Caki2 (cell line): ENCODE measurements at places on chromosomes 5 and 9. TPM values are rescaled to one million over a fixed set of nuclear protein-coding genes. Genes with fewer than 3 reads are reported as not detected.

DNA sequence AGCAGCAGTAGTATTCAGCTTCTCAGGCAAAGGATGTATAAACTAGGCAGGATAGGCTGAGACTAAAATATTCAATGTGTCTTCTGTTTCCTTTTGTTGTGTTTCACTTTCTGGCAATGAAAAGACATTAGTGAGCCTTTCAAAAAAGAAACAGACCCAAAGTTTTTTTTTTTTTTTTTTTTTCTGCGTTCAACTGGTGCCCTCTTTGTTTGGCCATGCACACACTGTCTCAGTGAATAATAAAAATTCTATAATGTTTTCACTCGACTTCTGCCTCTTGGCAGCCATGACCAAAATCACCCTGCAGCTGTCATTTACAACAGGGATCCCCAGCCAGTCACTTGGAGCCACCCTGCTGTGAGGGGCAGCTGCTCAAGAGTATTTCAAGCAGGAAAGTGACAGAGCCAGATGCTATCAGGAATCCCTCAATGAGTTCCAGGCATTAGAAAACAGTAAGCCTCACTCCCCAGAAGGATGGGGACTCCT is 44.0 kb upstream of the MAN2A1 start:
- DNase-seq, result no peak

GRCh38 chr9:94904806-94905205 is 178.3 kb downstream of the AOPEP start:
- no peak for DNase-seq

GRCh38 chr9:38066197-38066913 is 2.7 kb downstream of the SHB start:
- DNase-seq, result peak; percentile 43

DNA sequence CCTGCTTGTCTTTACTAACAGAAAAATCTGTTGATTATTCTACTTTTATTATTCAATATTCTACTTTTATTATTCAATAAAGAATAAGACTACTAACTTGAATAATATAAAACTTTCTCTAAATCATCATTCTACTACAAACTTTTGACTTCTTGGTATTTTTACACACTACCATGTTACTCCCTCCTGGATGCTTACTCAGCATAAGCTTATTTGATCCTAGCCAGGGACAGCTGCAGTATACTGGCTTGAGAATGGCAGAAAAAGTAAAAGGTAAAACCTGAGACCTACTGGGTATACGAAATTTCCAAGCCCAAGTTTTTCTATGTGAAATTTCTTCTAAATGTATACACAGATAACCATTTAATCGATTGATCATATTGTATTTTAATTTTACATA is 26.1 kb downstream of the PGGT1B start:
- DNase-seq, result no peak

- DNase-seq, result peak; percentile 3
These were observed 17.4 kb downstream of the CDH9 start for GRCh38 chr5:27020973-27021372.

DNA sequence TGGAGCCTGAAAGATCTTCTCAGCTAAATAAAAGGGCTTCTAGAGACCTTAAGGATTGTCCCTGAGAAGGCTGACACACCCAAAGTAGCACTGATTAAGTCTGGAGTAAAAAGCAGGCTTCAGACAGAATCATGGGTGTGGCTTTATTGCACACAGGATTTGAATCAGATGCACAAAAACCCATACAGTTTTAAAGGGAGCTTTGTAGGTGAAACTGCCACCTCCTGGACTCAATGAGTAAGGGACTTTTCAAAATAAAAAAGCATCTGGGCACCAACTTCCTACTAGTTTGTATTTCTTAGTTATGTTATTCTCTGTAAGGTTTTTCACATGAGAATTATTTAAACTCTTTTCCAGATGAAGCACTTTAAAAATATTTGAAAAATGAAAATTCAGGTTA is 129.4 kb downstream of the EDIL3 start:
- DNase-seq, result no peak

Gene ADAMTS13
- 3.0 and 3.7 TPM in 2 replicates for total RNA-seq

DNA sequence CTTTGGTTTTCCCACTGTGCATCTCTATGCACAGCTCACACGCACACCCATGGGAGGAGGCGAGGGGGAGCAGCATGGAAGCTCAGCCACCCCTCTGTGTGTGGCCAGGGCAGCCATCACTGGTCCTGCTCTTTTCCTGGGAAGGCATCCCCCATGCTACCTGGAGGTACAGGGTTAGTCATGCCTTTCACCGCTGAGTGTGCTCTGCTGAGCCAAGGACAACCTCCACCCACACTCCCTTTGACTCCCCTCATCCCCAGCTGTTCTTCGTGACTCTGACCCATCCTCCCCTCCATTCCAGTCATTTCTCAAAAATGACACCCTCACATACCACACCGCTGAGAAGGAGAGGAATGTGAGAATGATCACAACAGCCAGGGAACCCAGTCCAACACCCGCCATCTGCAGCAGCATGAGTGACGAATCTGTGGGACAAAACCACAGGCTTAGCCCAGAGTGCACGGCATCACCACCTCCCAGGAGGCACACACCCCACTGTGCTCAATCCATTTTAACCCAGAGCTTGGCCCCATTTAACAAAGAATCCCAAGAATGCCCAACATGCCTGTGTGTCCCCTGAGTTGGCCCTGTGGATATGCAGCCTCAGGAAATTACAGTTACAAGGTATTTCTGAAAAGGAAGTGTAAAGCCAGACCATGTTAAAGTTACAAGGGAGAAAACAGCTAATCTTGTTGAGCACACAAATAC is 133.4 kb downstream of the SUSD1 start:
- peak; percentile 100 for DNase-seq

DNA sequence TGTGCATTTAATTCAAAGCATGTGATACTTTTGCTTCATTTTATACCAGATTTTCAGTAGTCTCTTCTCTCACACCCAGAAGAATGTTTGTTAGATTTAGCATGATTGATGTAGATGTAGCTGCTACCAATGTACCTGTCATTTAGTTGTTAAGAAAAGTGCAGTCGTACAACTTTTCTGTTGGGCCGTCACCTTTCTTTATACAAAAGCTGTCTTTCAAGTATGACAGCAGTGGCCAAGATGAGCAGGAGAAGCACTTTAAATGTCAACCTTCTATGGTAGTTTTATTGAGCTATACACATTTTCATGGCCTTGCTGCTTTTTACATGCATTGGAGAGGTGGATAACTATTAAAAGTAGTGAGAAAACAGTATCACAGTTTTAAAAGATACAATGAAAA is 77.7 kb upstream of the PTPRD start:
- DNase-seq, result no peak

GRCh38 chr9:37984672-37985611 is 81.0 kb upstream of the SLC25A51 start:
- no peak for DNase-seq

GRCh38 chr9:124899845-124900244 is 37.9 kb downstream of the ARPC5L start:
- DNase-seq, result no peak

DNA sequence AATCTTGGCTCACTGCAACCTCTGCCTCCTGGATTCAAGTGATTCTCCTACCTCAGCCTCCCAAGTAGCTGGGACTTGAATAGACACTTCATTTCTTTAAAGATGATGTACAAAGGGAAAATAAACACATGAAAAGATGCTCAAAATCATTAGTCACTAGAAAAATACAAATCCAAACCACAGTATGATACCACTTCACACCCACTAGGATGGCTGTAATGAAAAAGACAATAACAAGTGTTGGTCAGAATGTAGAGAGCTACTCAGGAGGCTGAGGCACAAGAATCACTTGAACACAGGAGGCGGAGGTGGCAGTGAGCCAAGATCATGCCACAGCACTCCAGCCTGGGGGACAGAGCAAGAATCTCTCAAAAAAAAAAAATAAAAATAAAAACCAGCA is 13.0 kb downstream of the F2RL2 start:
- DNase-seq, result no peak

DNA sequence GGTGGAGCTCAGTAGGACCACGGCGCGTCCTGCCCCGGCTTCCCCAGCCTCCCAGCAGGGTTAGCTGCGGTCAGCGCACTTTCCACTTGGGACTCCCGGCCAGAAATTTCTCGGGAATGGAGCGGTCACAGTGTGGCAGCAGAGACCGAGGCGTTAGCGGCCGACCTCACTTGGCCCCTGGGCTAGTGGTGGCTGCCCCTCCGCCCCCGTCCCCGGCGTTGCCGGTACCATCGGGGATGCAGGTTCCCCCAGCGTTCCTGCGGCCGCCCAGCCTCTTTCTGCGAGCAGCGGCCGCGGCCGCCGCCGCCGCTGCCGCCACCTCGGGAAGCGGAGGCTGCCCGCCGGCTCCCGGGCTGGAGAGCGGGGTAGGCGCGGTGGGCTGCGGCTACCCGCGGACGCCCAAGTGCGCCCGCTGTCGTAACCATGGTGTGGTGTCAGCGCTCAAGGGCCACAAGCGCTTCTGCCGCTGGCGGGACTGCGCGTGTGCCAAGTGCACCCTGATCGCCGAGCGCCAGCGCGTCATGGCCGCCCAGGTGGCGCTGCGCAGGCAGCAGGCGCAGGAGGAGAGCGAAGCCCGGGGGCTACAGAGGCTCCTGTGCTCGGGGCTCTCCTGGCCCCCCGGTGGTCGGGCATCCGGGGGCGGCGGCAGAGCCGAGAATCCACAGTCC is 460 bp downstream of the DMRTA1 start:
- DNase-seq, result peak; percentile 78

- DNase-seq, result no peak
These were observed 35.8 kb downstream of the ALG2 start for GRCh38 chr9:99185934-99186333.

- no peak for DNase-seq
These were observed 315.6 kb downstream of the ZSWIM6 start for GRCh38 chr5:61647672-61648071.

DNA sequence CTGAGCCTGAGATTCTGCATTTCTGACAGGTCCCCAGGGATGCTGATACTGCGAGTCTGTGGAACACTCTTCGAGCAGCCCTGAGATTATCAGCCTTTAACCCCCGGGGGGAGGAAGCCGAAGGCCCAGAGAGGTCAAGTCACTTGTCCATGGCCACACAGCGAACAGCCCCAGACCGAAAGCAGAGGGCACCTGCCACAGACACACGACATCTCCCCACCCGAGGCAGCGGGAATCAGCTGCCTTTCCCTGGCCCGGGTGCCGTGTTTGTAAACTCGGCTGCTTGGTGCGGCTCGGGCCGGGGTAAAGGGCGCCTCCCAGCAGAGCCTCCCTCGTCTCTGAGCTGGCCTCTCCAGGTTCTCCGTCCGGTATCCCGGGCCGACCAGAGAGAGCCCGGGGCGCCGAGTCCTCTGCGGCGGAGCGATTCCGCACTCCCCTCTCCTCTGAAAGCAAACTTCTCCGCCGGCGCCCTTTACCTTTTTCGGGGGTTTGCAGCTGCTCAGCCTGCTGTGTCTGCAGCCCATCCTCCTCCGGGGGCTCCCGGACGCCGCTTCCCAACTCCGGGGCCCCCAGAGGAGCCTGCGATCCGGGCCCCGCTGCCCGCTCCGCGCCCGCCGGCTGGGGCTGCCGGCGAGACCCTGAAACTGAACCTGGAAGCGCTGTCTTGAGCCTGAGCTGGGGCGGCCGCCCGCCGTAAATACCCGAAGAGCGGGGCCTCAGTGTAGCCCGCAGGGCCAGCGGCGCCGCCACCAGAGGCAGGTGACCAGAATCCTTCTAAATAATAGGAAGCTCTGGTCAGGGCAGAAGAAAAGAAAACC is at the start of gene CCDC69:
Gene CCDC69, minus strand, starts transcription at position 646 of the 818 bp plus-strand sequence. Its CDS starts 122 bp downstream, at position 524.
- peak; percentile 35 for DNase-seq

- no peak for DNase-seq
These were observed 186.4 kb downstream of the GRIA1 start for GRCh38 chr5:153676821-153677220.

DNA sequence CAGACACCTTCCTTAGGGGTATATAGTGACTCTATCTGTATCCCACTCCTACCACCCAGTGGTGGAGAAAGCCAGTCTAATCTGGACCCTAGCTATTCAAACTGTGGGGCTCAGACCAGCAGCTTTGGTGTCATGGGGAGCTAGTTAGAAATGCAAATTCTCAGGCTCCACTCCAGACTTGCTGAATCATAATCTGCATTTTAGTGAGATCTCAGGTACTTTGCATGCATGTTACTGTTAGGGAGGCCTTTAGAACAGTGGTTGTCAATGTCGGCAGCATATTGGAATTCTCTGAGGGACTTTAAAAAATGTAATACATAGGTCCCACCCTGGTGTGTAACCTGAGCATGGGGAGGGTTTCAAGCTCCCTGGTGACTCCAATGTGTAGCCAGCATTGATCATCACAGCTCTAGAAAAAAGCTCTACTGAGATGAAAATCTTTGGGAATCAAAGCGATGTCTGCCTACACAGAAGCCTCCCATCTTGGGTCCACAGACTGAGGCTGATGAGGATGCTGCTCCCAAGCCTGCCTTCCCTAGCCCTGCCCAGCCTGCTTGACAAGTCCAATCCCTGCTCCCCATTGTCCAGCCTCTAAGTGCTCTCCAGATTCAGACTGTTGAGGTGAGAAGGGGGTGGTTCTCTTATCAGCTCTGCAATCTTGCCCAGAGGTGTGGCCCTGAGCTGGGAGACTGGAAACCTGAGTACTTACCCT is 11.9 kb upstream of the GM2A start:
- no peak for DNase-seq

DNA sequence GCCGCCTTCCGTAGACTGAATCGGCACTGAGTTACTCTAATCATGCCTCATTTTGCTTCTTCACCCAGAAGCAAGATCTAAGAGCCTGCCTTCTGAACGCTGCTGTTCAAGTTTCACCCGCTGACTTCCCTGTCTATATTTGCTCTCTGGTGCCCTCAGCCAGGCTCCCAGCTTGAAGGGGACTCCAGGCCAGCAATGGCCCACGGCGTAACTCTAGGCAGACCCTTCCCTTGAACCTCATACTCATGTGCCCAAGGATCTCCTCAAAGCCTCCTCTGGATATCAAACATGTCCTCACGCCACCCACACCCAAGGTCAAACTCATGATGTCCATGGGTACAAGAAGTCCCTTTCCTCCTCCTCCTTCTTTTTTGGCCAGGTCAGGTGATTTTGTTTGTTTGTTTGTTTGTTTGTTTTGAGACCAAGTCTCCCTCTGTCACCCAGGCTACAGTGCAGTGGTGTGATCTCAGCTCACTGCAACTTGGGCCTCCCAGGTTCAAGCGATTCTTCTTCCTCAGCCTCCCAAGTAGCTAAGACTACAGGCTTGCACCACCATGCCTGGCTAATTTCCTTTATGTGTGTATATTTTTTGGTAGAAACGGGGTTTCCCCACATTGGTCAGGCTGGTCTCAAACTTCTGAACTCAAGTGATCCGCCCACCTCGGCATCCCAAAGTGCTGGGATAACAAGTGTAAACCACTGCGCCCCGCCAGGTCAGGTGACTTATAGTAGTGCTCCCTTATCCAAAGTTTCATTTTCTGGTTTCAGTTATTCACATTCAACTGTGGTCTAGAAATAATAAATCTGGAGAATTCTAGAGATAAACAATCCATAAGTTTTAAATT is 239.0 kb downstream of the SYK start:
- DNase-seq, result no peak

GRCh38 chr9:6676254-6676921 is 30.9 kb upstream of the GLDC start:
- peak; percentile 51 for DNase-seq

DNA sequence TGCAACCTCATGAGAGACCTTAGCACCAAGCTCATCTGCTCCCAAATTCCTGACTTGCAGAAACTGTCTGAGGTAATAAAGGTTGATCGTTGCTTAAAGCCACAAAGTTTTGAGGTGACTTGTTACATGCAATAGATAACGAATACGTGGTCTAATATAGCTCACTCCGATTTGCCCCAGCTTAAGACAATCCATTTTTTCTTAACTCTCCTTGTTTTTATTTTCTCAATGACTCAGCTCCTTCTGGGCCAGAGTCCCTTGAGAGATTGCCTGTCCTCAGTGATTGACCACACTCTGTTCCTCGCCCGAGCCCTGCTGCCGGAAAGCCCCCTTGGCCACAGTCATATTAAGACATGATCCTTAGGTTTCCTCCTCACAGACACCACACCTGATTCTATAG is 63.7 kb upstream of the FANCC start:
- DNase-seq, result peak; percentile 80
